Esophagus muscularis mucosa (tissue), 4 donors: ENCODE measurements at places on chromosomes 3 and 15. TPM values are rescaled to one million over a fixed set of nuclear protein-coding genes. Genes with fewer than 3 reads are reported as not detected.

- no peaks in the 10 kb centered on the region for H3K27me3 ChIP-seq
- DNase-seq = peak; percentile 31
- H3K27ac ChIP-seq = peak overlapping the region; percentile 64
- H3K4me3 ChIP-seq = no peak overlapping the region
Measured at GRCh38 chr3:31958701-31959152, 22.3 kb downstream of the OSBPL10 start.

The ISL2 gene
- total RNA-seq = 1.8 TPM

The SHF gene
- total RNA-seq = 15.4 TPM

The IL5RA gene
- 0.13 TPM for total RNA-seq

DNA sequence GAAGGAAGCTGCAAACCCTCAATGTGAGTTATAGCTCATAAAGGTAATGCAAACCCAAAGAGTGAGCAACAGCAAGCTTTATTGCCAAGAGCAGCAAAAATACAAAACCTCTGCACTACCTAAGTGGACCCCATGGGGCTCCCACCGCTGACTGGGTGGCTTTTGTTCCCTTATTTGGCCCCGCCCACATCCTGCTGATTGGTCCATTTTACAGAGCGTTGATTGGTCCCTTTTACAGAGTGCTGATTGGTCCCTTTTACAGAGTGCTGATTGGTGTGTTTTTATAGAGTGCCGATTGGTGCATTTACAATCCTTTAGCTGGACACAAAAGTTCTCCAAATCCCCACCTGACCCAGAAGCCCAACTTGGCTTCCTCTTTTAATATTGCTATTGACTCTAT lies 154.5 kb upstream of the NSMCE3 start:
- H3K27ac ChIP-seq = no peak overlapping the region
- DNase-seq = peak; percentile 80
- no peaks in the 10 kb centered on the region for H3K36me3 ChIP-seq
- H3K4me3 ChIP-seq = no peak overlapping the region

The WDR5B gene
- total RNA-seq = 3.1 TPM

The CCR8 gene
- total RNA-seq = not detected

DNA sequence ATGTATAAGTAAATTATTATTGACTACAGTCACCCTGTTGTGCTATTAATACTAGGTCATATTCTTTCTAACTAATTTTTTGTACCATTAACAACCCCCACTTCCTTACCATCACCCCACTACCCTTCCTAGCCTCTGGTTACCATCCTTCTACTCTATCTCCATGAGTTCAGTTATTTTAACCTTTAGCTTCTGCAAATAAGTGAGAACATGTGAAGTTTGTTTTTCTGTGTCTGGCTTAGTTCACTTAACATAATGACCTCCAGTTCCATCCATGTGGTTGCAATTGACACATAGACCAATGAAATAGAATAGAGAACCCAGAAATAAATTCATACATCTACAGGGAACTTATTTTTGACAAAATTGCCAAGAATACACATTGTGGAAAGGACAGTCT lies 55.4 kb upstream of the CHRNB4 start:
- H3K27ac ChIP-seq = no peak overlapping the region
- H3K36me3 ChIP-seq = no peaks in the 10 kb centered on the region

DNA sequence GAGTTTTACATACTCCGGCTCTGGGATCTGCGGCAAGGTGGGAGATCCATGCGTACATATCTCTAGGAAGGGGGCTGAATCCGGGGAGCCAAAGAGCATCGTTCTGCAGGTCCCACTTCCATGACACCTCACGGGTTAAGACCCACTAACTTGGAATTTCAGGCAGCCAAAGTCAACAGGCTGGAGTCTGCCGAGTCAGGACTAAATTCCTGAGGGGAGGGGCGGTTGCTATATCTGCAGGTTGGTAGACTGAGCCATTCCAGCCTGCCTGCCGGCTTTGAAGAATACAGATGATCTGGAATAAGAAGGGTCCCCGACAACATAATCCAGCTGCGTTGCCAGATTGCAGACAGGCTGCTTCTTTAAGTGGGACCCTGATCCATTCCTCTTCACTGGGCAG lies 65.4 kb upstream of the PEX5L start:
- no peak overlapping the region for H3K27ac ChIP-seq
- no peak overlapping the region for H3K4me3 ChIP-seq
- H3K36me3 ChIP-seq = no peaks in the 10 kb centered on the region
- no peak for DNase-seq
- H3K4me1 ChIP-seq = no peaks in the 10 kb centered on the region
- H3K27me3 ChIP-seq = no peaks in the 10 kb centered on the region

The ARNT2 gene
- 5.4 TPM for total RNA-seq

DNA sequence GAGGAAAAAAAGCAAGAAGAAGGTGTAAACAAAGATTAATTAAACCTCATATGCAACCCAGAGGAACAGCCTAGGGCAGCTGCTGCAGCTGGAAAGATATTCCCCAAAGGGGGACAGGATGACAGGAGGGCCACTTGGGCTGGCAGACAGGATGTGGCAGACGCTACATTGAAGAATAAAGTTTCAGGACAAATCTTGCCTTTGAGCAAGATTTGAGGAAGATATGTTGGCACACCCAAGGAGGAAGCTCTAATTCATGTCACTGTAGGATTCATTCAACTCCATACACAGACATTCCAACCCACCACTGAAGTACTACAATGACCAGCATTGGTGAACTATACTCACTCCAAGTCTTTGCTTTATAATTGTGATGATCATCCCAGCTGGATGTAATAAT lies 504.0 kb downstream of the SHQ1 start:
- H3K27me3 ChIP-seq = no peaks in the 10 kb centered on the region
- H3K36me3 ChIP-seq = no peaks in the 10 kb centered on the region
- H3K4me1 ChIP-seq = peaks cover 51% of the 10 kb centered on the region
- no peak for DNase-seq

The CD80 gene
- not detected for total RNA-seq

GRCh38 chr3:61134532-61134931 lies 116.7 kb downstream of the FHIT start:
- no peak overlapping the region for H3K27ac ChIP-seq
- H3K4me3 ChIP-seq = no peak overlapping the region
- no peaks in the 10 kb centered on the region for H3K27me3 ChIP-seq
- H3K36me3 ChIP-seq = no peaks in the 10 kb centered on the region
- DNase-seq = no peak

The ILDR1 gene
- total RNA-seq = not detected

GRCh38 chr3:61666615-61667330 lies 105.4 kb downstream of the PTPRG start:
- H3K4me1 ChIP-seq = peaks cover 22% of the 10 kb centered on the region
- H3K36me3 ChIP-seq = no peaks in the 10 kb centered on the region
- no peak overlapping the region for H3K27ac ChIP-seq
- no peaks in the 10 kb centered on the region for H3K27me3 ChIP-seq
- no peak overlapping the region for H3K4me3 ChIP-seq

DNA sequence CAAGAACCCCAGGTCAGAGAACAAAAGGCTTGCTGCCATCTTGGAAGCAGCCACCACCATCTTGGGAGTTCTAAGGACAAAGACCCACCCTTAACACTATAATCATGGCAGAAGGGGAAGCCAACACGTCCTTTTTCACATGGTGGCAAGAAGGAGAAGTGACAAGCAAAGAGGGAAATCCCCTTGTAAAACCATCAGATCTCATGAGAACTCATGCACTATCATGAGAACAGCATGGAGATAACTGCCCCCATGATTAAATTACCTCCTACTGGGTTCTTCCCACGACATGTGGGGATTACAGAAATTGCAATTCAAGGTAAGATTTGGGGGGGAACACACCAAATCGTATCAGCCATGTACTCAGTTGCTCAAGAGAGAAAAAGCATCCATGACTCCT lies 21.1 kb upstream of the GBE1 start:
- DNase-seq = no peak
- no peaks in the 10 kb centered on the region for H3K36me3 ChIP-seq
- H3K4me1 ChIP-seq = no peaks in the 10 kb centered on the region
- no peak overlapping the region for H3K4me3 ChIP-seq
- no peaks in the 10 kb centered on the region for H3K27me3 ChIP-seq

DNA sequence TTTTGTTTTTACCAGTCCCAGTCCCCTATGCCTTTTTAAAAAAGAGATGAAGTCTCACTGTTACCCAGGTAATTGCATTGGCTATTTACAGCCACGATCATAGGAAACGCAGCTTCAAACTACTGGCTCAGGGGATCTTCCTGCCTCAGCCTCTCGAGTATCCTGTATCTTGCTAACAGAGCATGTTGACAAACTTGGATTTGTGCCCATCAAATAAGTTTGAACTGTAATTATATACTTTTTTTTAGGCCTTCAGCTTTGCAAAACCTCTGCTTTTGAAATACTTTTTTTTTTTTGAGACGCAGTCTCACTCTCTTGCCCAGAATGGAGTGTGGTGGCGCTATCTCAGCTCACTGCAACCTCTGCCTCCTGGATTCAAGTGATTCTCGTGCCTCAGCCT lies 3.0 kb upstream of the EDEM1 start:
- no peak overlapping the region for H3K4me3 ChIP-seq
- peaks cover 44% of the 10 kb centered on the region for H3K36me3 ChIP-seq
- H3K27ac ChIP-seq = no peak overlapping the region
- peaks cover 15% of the 10 kb centered on the region for H3K4me1 ChIP-seq

GRCh38 chr15:48283396-48284145 lies 47.7 kb upstream of the DUT start:
- no peaks in the 10 kb centered on the region for H3K27me3 ChIP-seq
- DNase-seq = no peak
- H3K36me3 ChIP-seq = no peaks in the 10 kb centered on the region
- no peak overlapping the region for H3K4me3 ChIP-seq

DNA sequence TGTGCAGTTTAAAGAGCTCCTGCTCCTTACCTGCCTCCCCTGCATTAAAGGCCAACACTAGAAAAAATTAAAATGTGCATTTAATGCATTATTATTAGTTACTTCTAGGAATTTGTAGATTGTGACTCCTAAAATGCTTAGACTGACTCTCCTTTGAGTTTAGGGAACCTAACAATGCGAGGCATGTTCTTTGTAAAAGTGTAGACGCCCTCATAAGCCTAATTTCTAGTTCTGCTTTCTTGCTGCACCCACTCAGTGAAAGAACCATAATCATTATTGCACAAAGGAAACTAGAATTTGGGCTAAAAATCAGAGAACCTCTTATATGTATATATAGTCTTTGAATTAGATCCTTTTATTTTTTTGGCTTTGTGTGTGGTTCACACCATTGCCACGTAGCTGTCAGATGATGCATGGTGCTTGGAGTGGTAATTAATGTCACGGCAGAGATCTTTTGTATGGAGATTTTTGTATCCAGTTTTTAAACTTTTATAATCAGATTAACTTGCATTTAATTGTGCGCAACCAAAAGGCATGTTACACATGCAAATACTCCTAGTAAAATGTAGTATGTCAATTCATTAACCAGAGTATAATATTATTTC lies 710 bp downstream of the ABHD10 start:
- H3K27me3 ChIP-seq = no peaks in the 10 kb centered on the region
- H3K36me3 ChIP-seq = peaks cover 13% of the 10 kb centered on the region
- peak overlapping the region; percentile 72 for H3K4me3 ChIP-seq
- H3K4me1 ChIP-seq = peaks cover 32% of the 10 kb centered on the region
- no peak for DNase-seq

GRCh38 chr3:68210635-68211034 lies 556.2 kb upstream of the SUCLG2 start:
- H3K36me3 ChIP-seq = no peaks in the 10 kb centered on the region
- no peak overlapping the region for H3K27ac ChIP-seq
- no peaks in the 10 kb centered on the region for H3K27me3 ChIP-seq
- H3K4me1 ChIP-seq = no peaks in the 10 kb centered on the region
- no peak for DNase-seq
- H3K4me3 ChIP-seq = no peak overlapping the region

GRCh38 chr3:72452745-72453144 lies 395.5 kb downstream of the SHQ1 start:
- H3K36me3 ChIP-seq = no peaks in the 10 kb centered on the region
- H3K4me3 ChIP-seq = no peak overlapping the region
- no peak overlapping the region for H3K27ac ChIP-seq
- H3K4me1 ChIP-seq = no peaks in the 10 kb centered on the region
- no peaks in the 10 kb centered on the region for H3K27me3 ChIP-seq

DNA sequence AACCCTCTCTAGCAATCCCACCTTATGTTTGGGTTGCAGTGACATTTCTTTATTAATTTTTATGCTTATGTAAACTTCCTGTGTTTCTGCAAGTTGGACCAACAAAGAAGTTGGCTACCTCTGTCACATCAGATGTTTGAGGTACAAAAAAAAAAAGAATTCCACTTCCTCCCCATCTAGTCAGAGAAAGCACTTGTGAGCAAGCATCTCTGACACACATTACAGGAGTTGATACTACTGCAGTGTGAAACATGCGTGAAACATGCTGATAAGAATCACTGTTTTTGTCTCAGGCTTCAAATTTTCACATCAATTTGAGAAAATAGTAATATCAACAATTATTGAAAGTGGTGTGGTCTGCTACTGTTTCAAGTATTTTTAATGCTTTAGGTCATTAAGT lies 1.3 kb downstream of the SCAANT1 start:
- H3K4me1 ChIP-seq = peaks cover 41% of the 10 kb centered on the region
- peak overlapping the region; percentile 99 for H3K27ac ChIP-seq
- no peak for DNase-seq
- no peaks in the 10 kb centered on the region for H3K27me3 ChIP-seq
- H3K36me3 ChIP-seq = no peaks in the 10 kb centered on the region
- H3K4me3 ChIP-seq = peak overlapping the region; percentile 96
